ENCODE measurements at places on chromosomes 11 and 22.

GRCh38 chr11:129319201-129319600, 56.4 kb upstream of the BARX2 start:
- DNase-seq: no peak

GRCh38 chr11:119450590-119451326, 27.8 kb upstream of the THY1 start:
- no peak for DNase-seq

DNA sequence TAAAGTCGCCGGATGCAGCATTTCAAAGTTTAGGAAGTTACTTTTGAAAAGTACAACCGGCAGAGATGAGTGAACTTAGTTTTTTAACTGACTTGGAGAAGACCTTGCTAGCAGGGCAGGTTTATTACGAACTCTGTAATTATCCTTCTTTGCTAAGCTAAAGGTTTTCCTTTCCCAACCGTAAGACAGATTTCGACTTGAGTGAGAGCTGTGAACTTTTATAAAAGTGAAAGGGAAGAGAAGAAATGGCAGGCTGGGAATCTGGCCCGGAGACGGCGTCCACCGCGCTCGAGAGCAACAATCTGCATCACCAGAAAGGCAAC, 659 bp upstream of the TEAD1 start:
- DNase-seq: no peak

DNA sequence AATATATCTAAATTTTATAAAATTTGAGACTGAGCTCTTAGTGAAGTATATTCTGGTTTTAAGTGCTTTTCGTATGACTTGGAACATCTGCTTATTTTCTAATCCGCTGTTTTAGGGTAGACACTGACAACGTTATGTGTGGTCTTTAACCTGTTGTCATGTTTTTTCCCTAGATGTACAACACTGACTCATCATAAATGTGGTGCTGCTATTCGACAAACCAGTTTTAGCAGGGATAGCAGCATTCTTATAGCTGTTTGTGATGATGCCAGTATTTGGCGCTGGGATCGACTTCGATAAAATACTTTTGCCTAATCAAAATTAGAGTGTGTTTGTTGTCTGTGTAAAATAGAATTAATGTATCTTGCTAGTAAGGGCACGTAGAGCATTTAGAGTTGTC, 23.8 kb upstream of the HIKESHI start:
- no peak for DNase-seq

DNA sequence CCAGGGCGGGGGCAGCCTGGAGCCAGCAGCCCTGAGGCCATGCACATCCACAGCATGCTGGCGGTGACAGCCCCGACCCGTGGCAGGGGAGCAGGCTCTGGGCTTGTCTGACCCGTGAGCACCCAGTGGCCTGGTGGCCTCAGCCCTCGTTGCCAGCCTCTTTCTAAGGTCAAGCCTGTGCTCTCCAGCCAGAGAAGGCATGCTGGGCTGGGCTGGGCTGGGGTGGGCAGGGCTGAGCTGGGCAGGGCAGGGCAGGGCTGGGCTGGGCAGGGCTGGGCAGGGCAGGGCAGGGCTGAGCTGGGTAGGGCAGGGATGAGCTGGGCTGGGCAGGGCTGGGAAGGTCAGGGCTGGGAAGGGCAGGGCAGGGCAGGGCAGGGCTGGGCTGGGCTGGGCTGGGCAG, 10.6 kb downstream of the H19 start:
- no peak for DNase-seq

DNA sequence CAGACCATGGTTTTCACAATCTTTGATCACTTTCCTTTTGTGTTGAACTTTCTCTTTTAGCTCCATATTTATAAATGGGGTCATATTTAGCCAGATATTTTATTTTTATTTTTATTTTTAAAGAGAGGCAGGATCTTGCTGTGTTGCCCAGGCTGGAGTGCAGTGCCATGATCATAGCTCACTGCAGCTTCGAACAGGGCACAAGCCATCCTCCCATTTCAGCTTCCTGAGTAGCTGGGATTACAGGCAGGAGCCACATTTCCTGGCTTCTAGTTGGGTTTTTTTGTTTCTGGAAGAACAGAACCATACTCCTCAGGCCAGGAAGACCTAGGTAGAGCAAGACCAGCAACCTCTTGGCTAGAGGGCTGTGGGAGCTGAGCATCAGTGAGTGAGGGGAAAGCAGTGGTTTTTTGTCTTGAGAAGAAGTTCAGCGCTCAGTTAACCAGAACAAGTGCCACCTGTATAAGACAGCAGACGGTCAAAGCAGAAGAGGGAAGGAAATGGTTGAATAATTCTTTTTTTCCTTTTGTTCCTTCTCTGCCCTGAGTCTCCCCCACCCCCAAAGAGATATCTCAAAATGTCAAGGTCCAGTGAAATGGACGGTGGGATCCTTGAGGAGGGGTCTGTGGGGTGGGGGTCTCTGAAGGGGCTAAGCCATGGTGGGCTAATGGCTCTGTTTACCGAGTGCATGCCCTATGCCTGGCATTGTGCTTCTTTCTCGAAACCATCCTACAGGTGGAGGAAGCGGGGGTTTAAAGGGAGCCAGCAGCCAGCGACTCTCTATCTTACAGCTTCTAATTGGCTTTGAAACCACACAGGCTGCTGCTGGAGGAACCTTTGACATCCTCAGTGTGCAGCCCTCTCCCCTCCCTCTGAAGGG, 63.0 kb downstream of the PTPRJ start:
- no peak for DNase-seq

GRCh38 chr11:35376613-35377012, 42.7 kb downstream of the SLC1A2 start:
- DNase-seq: no peak

DNA sequence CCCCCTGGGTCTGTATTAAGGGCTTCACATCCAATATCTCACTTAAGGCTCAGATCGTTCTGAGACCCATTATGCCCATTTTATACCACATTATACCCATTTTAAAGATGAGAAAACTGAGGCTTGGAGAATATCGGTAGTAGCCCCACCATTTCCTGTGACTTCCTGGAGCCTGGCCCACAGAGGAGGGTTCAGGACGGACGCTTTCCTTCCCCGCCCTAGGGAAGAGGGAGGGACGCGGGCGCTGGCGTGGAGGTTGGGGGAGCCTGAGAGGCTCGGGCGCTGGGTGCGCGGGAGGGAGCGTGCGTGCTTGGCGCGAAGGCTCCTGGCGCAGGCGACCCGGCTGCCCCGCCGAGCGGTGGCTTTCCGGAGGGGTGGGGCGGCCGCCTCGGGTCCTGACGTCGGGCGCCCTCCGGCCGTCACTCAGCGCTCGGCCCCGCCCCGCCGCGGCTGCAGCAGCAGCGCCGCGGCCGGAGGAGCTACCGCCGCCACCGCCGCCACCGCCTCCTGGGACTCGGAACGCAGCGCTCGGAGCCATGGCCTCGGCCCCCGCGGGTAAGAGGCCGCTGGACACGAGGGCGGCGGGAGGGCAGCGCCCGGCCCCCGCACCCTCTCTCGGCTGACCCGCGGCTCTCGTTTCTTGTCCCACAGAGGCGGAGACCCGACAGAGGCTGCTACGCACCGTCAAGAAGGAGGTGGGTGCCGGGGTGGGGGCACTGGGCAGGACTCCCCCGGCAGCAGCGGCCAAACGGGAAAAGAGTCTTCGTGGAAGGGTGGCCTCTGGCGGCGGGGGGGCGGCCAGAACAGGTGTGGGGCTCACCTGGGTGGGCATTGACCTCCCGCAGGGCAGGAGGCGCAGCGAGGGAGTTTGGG, at the start of gene SGSM1:
TSS of gene SGSM1 (plus strand) at position 422 of the 873 bp plus-strand sequence. CDS start at position 537, 115 bp downstream.
- peak; percentile 81 for DNase-seq

GRCh38 chr11:67584881-67585873, 1.6 kb downstream of the GSTP1 start:
- no peak for DNase-seq

DNA sequence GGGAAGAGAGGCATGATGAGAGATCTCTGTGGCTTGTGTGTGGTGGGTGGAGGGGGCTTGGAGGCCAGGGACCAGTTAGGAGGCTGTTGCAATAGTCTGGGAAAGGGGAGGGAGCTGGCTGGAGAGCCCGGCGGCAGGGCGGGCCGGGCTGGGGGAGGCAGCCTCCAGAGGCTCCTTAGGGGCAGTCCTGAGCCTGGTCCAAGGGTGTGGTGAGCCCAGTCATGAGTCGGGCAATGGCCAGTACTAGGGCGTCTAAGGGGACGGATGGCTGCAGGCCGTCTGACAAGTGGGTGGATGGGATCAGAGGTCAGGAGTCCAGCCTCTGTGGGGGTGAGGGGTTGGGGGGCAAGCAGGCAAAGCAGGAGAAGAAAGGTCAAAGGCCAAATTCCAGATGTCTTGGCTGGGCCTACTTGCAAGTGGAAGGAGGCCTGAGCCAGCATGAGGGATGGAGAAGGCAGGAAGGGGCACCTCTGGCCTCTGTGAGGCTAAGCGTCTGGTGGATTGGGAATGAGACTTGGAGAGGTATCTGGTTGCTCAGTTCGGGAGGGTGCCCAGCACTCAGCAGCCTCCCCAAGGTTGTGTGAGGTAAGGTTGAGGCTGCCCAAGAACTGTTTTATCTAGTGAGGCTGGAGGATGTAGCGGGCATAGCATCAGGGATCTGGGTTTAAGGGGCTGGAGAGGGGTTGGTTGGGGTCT, 6.0 kb upstream of the CD248 start:
- no peak for DNase-seq

DNA sequence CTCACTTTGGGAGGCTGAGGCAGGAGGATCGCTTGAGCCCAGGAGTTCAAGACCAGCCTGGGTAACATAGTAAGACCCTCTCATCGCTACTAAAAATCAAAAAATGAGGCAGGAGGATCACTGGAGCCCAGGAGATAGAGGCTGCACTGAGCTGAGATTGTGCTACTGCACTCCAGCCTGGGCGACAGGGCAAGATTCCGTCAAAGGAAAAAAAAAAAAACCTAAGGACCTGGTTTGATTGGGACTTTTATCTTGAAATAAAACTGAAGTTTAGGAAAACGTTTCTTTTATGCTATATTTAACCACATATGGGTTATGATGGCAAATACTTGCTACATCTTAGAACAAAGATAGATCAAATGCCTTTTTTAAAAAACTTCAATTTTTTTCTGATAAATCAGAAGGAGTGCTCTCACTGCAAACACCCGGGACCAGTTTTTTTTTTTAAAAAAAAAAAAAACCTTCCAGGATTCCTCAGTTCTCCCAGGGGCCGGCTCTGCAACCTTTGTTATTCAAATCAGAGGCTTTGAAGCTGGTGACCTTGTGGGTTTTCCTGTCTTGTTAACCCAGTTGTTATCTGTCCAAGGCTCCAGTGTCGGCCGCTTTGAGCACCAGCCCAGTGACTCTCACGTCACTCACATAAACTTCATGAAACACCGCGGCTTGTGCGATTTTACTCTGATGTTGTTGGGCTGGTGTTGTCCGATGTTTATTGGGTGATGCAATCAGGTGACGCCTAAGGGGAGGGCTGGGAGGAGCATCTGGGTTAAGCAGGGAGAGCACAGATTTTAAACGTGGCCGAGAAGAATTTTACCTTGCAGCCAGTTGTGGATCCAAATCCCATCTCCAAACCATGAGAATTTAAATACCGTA, 24.7 kb upstream of the SLC22A12 start:
- no peak for DNase-seq

GRCh38 chr22:19891317-19892256, 36.9 kb upstream of the GNB1L start:
- DNase-seq: peak; percentile 48

GRCh38 chr11:65720211-65720934, at the start of gene RNASEH2C:
Gene RNASEH2C, minus strand, starts transcription at chr11:65720798. Its CDS starts 40 bp downstream, at chr11:65720758.
- peak; percentile 82 for DNase-seq

GRCh38 chr11:35947437-35947836, 3.6 kb downstream of the LDLRAD3 start:
- no peak for DNase-seq

- DNase-seq: no peak
Measured at GRCh38 chr22:36022162-36022561, 6.5 kb downstream of the RBFOX2 start.

DNA sequence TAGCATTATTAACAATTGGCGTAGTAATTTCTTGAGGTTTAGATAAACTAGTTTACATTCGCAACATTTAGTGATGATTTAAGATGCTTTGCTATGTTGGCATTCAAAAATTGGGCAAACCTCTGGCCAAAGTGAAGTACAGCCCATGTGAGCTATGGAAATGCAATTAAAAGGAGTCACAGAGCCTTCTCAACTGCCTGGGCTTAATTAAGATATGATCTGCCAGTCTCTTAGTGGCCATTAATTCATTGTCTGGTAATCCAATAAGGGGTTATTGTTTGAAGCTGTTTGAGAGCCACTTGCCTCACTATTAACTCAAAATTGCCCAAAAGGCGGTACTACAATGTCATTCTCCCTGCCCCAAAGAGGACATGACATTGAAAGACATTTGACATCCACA, 608.9 kb downstream of the NTM start:
- DNase-seq: no peak

GRCh38 chr11:11070976-11071375, 213.1 kb upstream of the ZBED5 start:
- DNase-seq: no peak

Measured in pancreas (tissue), 10 donors.